M059J (cell line): ENCODE measurements at places on chromosomes 16 and 17. TPM values are rescaled to one million over a fixed set of nuclear protein-coding genes. Genes with fewer than 3 reads are reported as not detected.

Gene PRSS27
- total RNA-seq: 0.17 TPM in 1 of 2 replicates, not detected in the other

Gene ATXN1L
- total RNA-seq: 10.5 and 15.0 TPM in 2 replicates

Gene KRT39
- total RNA-seq: 0.20 TPM in 1 of 2 replicates, not detected in the other

Gene G6PC1
- not detected in 2 replicates for total RNA-seq
